ENCODE measurements at places on chromosomes 6 and 20.

GRCh38 chr6:63821442-63821841 is 185.8 kb downstream of the PHF3 start:
- DNase-seq = no peak

DNA sequence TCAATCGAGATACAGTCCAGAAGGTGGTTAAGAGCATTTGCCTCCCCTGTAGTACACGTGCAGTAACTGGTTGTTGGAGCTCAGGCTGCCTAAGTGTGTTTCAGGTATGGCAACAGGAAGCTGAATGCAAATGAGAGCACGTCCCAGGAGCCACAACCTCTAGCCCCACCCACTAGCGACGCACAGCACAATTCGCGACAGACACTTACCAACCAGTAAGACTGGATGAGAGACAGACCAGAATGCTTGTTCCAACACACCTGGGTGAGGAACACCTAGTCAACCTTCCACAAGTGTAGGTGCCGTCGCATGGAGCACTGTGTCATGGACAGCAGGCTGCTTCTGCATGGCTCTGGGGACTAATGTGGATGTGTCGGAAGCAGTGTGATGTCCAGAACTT is 7.2 kb upstream of the SERPINB1 start:
- no peak for DNase-seq

GRCh38 chr20:57557926-57558613 is 2.8 kb upstream of the PCK1 start:
- no peak for DNase-seq

GRCh38 chr20:25676164-25676809 is 20.4 kb downstream of the ZNF337 start:
- DNase-seq = peak; percentile 28

GRCh38 chr20:51036226-51036625 is 13.3 kb upstream of the KCNG1 start:
- no peak for DNase-seq

DNA sequence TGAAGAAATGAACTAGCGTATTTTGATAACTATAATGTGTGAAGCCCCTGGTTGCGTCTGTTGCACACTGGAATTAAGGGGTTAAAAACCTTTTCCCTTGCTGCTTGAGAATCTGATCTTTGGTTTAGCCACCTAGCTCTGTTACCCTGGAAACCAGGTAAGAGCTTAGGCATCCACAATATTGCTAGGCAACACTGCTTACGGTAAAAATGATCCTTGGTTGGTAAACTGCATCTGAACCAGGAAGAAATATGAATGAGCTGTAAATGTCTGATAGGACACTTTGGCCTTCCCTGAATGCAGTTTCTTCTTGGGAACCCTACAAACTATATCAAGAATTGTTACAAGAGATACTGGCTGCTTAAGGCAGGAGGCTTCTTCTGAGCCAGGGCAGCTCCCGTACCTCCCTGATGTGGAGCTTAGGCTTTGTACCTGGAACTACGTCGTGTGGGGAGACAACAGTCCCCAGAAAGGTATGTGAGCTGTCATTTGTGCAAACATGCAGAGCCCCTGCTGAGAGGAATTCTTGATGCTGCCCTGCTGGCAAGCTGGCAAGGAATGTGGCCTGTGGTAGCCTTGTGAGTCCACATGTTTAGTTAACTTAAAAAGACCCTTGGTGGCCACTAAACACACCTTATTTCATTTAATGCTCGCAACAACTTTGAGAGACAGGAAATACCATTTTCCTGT is 18.4 kb downstream of the UBE3D start:
- no peak for DNase-seq

DNA sequence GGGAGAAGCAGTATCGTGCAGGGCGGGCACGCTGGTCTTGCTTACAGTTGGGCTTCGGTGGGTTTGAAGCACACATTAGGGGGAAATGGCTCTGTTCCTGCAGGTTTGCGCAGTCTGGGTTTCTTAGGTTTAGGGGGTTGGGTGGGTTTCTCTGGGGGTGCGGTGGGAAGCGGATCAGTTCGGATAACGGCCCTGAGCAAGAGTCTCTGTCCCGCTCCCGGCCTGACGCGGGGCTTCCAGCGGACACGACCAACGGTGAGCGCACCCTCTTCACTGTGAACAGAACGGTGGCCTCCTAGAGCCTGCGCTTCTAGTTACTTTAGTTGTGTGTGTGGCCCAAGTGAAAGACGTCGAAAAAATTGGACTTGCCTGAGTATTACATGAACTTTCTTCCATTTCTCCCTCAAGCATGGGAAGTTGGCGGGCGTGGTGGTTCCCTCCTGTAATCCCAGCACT is 635 bp upstream of the ELOVL2 start:
- DNase-seq = no peak

DNA sequence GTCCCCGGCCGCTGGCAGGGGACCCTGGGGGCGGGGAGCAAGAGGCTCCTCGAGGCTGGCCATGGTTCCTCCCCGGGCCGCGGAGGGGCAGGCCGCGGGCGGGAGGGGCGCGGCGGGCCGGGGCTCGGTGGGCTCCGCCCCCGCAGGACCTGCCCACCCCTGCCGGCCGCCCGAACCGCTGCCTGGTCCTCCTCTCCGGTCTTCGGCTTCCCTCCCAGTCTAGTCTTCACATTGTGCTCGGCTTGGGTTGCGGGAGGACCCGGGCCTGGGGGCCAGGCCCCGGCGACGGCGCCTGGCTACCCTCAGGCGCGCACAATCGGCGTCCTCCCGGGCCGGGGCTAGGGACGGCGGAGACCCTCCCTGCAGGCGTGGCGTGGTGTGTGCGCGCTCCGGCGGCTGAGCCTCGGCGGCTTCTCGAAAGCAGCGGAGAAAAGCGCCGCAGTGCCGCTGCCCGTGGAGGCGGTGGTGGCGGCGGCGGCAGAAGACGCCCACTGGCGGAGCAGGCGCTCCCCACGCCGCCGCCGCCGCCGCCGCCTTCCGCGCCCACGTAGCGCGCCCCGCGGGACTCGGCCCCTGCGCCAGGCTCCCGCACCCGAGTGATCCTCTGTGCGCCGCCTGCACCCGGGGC is at the start of gene PDE10A:
Gene PDE10A, minus strand, starts transcription at position 493 of the 628 bp plus-strand sequence. Its CDS starts 430 bp downstream, at position 63.
- DNase-seq = no peak

DNA sequence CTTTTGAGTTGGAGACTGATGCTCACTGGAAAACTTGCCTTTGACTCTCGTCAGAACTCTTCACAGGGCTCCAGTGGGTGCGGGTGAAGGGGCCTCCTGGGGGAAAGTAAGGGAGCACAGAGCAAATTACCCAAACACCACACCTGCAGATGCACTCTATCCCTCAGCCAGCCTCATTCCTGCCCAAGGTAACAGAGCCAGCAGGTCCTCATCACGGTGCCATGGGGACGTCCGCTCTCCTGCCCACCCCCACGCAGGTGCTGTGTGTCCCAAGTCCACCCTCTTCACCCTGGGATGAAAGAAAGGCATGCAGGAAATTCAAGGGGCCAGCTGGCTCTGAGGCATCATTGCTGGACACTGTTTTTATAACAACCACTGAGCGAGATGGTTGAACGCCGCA is 269.0 kb downstream of the SMOC2 start:
- no peak for DNase-seq

DNA sequence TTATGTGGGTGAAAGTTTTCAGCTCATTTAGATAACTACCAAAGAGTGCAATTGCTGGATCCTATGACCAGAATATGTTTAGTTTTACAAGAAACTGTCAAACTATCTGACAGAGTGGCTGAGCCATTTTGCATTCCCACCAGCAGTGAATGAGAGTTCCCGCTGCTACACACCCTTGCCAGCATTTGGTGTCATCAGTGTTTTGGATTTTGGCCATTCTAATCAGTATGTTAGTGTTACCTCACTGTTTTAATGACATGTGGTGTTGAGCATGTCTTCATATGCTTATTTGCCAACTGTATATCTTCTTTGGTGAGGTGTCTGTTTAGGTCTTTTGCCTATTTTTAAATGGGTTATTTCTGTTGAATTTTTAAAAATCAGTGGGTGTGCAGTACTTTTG is 120.9 kb downstream of the CFAP61 start:
- DNase-seq = no peak

DNA sequence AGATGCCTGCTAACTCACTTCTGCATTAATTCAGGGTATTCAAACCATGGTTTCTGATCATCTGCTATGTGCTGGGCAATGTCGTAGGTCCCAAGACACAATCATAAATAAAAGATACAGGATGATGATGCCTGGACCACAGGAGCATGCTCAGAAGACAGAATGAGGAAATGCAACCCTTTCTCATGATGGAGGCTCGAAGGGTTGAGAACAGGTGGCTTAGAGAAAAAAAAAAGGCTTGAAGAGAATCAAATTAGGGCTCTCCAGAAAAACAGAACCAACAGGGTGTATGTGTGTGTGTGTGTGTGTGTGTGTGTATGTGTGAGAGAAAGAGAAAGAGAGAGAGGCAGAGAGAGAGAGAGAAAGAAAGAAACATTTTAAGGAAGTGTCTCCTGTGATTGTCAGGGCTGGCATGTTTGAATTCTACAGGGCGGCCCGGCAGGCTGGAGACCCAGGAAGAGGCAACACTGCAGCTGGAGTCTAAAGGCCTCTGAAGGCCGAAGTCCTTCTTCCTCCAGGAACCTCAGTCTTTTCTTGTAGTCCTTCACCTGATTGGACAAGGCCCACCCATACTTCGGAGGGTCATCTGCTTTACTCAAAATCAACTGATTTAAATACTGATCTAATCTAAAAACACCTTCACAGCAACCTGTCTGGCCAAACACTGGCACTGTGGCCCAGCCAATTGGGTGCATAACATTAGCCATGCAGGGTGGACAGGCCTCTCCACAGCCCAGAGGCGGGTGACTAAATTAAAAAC is 143.8 kb downstream of the ERMARD start:
- no peak for DNase-seq

GRCh38 chr6:2752477-2753109 is 1.9 kb upstream of the MYLK4 start:
- DNase-seq = no peak

DNA sequence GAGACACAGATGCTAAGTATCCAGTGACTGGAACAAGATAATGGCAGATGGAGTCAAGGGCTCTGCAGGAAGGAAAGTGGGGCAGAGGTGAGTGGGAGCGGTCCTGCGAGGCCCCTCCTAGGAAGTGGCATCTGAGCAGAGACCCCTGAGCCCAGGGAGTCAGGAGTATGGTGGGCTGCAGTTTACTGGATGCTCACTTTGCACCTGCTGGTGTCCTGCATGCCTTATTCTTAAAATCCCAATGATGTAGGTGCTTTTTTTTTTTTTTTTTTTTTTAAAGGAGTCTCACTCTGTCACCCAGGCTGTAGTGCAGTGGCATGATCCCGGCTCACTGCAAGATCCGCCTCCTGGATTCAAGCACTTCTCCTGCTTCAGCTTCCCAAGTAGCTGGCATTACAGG is 5.6 kb downstream of the CEBPB start:
- no peak for DNase-seq

DNA sequence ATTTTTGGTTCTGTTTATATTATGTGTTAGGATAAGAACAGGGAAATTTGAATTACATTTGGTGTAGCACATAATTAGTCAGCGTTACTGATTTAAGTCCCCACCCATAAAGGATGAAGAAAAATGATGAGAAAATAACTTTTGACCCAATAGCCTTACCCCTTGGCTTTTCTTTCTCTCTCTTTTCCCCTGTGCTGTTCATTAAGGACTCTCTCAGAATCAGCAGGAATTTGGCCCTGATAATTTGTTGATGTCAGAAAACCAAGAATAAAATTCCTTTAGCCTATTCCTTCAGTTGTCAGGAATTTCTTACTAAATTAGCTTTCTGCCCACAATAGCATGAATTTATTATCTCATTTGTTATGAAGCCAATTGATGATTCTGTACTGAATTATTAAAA is 18.5 kb downstream of the PLCB1 start:
- DNase-seq = no peak

DNA sequence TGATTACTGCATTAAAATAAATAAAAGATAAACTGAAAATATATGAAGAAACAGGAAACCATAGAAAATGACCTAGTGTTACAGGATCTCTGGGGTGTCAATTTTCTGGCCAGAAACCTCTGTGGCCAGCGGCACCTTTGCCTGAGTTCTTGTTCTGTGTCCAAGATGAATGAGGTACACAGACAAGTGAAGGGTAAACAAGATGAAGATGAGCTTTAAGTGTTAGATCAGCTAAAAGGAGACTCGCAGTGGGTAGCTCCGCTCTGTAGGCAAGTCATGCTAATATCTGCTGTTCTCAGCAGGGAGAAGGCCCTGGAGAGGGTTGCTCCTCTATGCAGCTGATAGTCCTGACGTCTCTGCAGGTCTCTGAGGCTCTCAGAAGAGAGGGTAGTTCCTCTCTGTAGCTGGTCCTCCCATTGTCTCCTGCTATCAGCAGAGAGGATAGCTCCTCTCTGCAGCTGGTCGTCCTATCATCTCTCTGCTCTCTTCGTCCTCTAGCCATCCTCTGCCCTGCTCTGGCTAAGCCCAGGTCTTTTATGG is 35.9 kb upstream of the TBC1D22B start:
- no peak for DNase-seq

DNA sequence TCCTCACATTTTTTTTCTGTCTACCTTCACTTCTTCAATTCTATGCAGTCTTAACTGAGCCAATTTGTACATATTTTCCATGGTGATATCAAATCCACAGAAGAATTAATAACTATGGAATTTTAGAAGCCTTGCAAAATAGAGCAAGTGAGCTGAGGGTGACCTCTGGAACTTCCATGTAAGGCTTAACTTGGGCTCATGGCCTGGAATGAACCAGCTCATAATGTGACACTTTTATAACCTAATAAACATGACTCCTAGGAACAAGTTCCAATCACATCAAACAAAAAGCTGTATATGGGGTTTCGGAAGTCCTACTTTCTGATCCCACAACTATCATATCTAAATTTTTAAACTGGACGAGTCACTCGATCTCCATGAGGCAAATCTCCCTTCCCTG is 232.4 kb downstream of the FOXA2 start:
- no peak for DNase-seq

- no peak for DNase-seq
Measured at GRCh38 chr6:6820641-6821238, 232.2 kb downstream of the LY86 start.

DNA sequence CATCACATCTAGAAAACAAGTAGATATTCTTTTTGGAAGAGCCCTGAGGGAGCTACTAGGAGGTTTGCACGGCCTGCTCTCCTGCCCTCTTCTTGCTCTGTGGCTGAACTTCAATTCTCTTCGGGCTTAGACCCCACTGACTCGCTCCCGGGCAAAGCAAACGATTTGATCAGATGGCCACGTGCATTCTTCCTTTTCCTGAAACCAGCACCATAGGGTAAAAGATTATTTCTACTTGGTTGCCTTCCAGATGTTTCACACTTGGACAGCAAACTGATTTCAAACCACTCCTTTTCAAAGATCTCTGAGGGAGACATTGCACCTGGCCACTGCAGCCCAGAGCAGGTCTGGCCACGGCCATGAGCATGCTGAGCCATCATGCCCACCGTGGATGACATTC is at the start of gene SLC22A1:
Gene SLC22A1, plus strand, starts transcription at position 258 of the 400 bp plus-strand sequence. Its CDS starts 121 bp downstream, at position 379.
- DNase-seq = no peak

- no peak for DNase-seq
Measured at GRCh38 chr6:50824552-50824951, 5.9 kb downstream of the TFAP2B start.

Measured in fibroblast of the conjunctiva (primary cell).